ENCODE measurements at places on chromosomes 4 and X. TPM values are rescaled to one million over a fixed set of nuclear protein-coding genes. Genes with fewer than 3 reads are reported as not detected.

DNA sequence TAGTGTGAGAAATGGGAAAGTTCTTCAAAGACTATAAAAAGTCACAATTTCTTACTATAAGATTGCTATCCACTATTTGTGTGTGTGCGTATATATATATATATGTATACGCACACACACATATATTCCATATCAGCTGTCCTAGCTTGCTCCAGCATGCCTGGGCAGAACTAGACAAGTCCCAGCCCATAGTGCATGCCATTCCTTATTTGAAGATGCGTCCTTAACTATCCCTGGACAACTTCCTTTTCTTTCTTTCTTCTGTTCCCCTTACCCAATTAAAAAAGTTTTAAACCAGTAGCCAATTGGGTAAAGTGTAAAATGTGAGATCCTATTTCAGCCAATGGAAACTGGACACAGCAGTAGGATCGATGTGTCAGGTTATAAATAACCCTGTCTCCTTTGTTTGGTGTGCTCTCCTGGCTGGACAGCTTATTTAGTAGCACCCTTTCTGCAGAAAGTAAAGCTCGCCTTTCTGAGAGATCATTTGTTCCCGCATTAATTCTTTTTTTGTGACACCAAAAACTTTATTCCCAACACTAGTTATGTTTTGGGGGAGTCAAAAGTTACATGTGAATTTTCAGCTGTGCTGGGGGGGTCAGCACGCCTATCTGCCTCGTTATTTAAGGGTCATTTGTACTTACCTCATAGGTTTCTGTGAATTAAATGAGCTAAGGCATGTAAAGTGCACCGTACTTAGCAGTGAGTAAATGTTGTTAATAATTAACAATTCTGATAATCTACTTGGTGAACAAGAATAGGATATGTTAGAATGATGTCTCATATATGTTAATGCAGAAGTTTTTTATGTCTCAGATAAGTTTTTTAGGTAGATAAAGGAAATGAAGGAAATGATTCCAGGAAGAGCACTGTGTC is 40.9 kb downstream of the KDM6A start:
- H3K4me3 ChIP-seq = no peak overlapping the region
- H3K36me3 ChIP-seq = no peaks in the 10 kb centered on the region
- H3K4me1 ChIP-seq = peaks cover 27% of the 10 kb centered on the region
- no peaks in the 10 kb centered on the region for H3K27me3 ChIP-seq

- no peak overlapping the region for H3K27ac ChIP-seq
- no peaks in the 10 kb centered on the region for H3K27me3 ChIP-seq
- no peak for DNase-seq
Observed at GRCh38 chr4:154082760-154083535, 294.1 kb upstream of the SFRP2 start.

Gene ASB9
- 0.87 TPM for total RNA-seq

Gene UGT2B10
- total RNA-seq = not detected

DNA sequence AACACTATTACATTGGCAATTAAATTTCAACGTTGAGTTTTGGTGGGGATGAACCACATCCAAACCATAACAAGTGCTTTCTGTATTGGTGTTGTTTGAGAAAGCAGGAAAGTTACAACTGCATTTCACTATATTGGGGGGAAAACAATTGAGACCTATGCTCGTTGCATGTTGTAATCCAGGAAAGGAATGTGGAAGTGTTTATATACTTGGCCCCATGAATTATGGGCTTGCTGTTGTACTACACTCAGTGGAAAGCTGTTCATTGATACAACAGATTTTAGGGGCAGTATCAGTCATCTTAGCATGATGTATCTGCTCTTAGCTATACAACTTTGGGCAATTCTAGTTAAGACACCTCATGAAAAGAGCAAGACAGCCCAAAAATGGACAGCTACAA is 52.4 kb downstream of the KLHL5 start:
- no peak overlapping the region for H3K4me3 ChIP-seq
- H3K4me1 ChIP-seq = no peaks in the 10 kb centered on the region
- no peaks in the 10 kb centered on the region for H3K36me3 ChIP-seq
- no peaks in the 10 kb centered on the region for H3K27me3 ChIP-seq

Gene CXCL8
- total RNA-seq = 0.98 TPM

Gene PNCK
- 3.6 TPM for total RNA-seq

Gene PTPN13
- 86.4 TPM for total RNA-seq

- H3K4me1 ChIP-seq = no peaks in the 10 kb centered on the region
- no peak overlapping the region for H3K27ac ChIP-seq
- no peak for DNase-seq
- no peak overlapping the region for H3K4me3 ChIP-seq
- H3K36me3 ChIP-seq = no peaks in the 10 kb centered on the region
Observed at GRCh38 chr4:134470544-134470943, 269.0 kb upstream of the PABPC4L start.

DNA sequence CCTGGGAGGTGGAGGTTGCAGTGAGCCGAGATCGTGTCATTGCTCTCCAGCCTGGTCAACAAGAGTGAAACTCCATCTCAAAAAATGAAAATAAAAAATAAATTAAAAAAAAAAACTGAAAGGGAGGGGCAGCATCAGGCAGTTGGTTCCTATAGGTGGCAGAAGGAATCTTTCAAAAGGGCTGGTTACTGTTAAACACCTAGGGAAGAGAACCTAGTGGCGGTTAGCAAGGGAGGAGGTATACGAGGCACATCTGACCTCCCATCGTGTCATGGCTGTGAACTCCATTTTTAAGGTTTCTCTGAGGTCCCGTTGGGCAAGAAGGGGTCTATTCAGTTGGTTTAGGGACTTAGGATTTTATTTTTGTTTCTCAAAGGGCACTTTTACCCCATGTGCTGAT is 150.1 kb downstream of the SLC7A11 start:
- no peak for DNase-seq
- no peak overlapping the region for H3K27ac ChIP-seq
- peaks cover 3% of the 10 kb centered on the region for H3K4me1 ChIP-seq
- no peak overlapping the region for H3K4me3 ChIP-seq
- H3K36me3 ChIP-seq = no peaks in the 10 kb centered on the region
- no peaks in the 10 kb centered on the region for H3K27me3 ChIP-seq

Gene IQCM
- not detected for total RNA-seq

DNA sequence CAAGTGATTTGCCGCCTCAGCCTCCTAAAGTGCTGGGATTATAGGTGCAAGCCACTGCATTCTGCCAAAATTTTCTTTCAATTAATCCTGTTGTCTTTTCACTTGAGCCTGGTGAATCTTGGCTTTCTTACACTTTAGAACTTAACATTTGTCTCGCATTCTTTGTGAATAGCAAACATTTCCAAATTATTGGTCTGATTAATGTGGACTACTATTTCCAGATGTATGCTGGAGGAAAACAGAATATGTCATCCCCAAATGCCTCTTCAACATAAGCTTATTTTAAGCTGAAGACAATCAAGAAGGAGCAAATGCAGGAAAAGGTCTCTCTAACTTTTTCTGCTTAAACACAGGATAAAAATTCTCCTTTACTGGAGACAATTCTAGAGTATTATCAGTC is 233.4 kb downstream of the PPP4R3C start:
- H3K27me3 ChIP-seq = no peaks in the 10 kb centered on the region
- H3K36me3 ChIP-seq = no peaks in the 10 kb centered on the region
- no peak overlapping the region for H3K4me3 ChIP-seq
- no peak overlapping the region for H3K27ac ChIP-seq
- no peaks in the 10 kb centered on the region for H3K4me1 ChIP-seq
- no peak for DNase-seq

Gene CFAP299
- total RNA-seq = 0.39 TPM

Gene MSANTD1
- total RNA-seq = 1.3 TPM

Gene HELT
- not detected for total RNA-seq

Gene MAGEA8
- not detected for total RNA-seq

DNA sequence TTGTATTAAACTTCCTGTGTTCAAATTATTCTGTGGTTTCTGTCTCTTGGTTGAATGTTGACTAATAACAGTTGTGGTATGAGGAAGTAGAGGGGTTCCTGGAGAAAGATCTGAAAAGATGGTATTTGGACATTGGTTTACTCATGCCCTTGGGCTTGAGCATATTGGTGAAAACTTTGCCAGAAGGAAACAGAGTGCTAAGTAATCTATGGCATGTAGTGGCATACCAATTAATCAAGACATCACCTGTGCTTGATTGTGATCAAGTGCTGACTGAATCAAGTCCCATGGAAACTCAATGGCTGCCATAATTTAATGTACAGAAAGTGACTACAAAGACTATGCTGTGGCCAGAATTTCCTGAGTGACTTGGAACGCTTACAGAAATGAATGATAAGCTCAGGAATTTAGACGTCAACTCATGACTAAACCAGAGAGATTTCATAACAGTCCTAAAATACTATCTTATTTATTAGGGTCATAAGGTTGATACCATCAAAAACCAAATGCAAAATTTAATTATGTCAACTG is 2062.9 kb downstream of the ARAP2 start:
- no peak overlapping the region for H3K27ac ChIP-seq
- no peaks in the 10 kb centered on the region for H3K4me1 ChIP-seq
- H3K36me3 ChIP-seq = no peaks in the 10 kb centered on the region
- H3K4me3 ChIP-seq = no peak overlapping the region

GRCh38 chr4:158778156-158778711 is 9.4 kb downstream of the FNIP2 start:
- no peak for DNase-seq
- H3K4me1 ChIP-seq = peaks cover 86% of the 10 kb centered on the region
- H3K4me3 ChIP-seq = no peak overlapping the region
- no peaks in the 10 kb centered on the region for H3K36me3 ChIP-seq
- H3K27me3 ChIP-seq = no peaks in the 10 kb centered on the region

Gene FRG1
- total RNA-seq = 38.1 TPM

Gene FRMPD3
- total RNA-seq = not detected

GRCh38 chr4:111213531-111213930 is 590.7 kb upstream of the PITX2 start:
- H3K27ac ChIP-seq = no peak overlapping the region
- no peak overlapping the region for H3K4me3 ChIP-seq
- no peak for DNase-seq
- H3K27me3 ChIP-seq = no peaks in the 10 kb centered on the region

DNA sequence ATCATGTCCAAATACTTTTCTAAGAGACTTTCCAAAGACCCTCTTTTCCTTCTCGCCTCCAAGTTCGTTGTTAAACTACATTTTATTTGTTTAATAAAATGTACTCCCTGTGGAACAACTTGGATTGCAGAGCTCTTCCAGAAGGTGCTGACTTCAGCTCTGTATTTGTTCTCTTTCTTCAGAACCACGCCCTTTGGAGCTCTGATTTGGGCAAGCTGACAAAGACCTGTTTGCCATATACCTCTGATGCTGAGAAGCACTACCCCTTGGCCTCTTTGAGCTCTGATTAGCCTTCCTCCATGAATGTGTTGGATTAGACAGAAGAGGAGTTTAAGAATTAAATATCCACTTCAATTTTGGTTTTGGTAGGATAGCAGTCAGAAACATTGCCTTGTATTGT is 815.1 kb upstream of the POU3F4 start:
- peak; percentile 6 for DNase-seq
- no peak overlapping the region for H3K4me3 ChIP-seq
- no peaks in the 10 kb centered on the region for H3K36me3 ChIP-seq

- H3K4me1 ChIP-seq = no peaks in the 10 kb centered on the region
- no peaks in the 10 kb centered on the region for H3K27me3 ChIP-seq
- H3K27ac ChIP-seq = no peak overlapping the region
- no peaks in the 10 kb centered on the region for H3K36me3 ChIP-seq
- no peak for DNase-seq
Observed at GRCh38 chrX:11349661-11350337, 56.6 kb downstream of the AMELX start.

DNA sequence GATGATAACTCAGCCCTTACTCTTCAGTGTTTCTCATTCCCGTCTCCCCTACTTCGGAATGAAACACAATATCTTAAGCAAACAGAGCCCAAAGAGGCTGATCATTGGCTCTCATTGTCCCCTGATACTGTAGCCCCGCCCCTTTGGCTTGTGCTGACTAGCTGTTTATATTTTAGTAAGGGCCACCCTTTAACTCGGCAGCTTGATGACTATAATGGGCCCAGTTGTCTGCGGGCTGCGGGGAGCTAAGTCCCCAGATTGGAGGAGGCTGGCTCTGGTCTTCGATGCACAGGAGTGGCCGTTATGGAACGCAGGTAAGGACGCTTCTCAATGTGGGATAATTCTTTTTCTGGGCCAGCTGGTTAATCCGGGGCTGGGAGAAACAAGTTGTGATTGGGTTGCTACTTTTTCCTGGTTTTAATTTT is at the start of gene TRIM2:
Gene TRIM2 (plus strand): TSS at position 197 of the 425 bp plus-strand sequence. CDS start 88 bp downstream, at position 285.
- H3K27ac ChIP-seq = peak within 1 kb of the TSS; percentile 77
- peaks cover 19% of the 10 kb centered on the region for H3K4me1 ChIP-seq

GRCh38 chrX:56812515-56813105 is 83.6 kb downstream of the NBDY start:
- DNase-seq = no peak
- no peak overlapping the region for H3K4me3 ChIP-seq
- H3K36me3 ChIP-seq = no peaks in the 10 kb centered on the region
- peaks cover 7% of the 10 kb centered on the region for H3K27me3 ChIP-seq
- H3K27ac ChIP-seq = peak overlapping the region; percentile 78

GRCh38 chrX:137646472-137646871 is 80.5 kb downstream of the ZIC3 start:
- DNase-seq = no peak
- no peak overlapping the region for H3K4me3 ChIP-seq
- no peak overlapping the region for H3K27ac ChIP-seq
- H3K36me3 ChIP-seq = no peaks in the 10 kb centered on the region

DNA sequence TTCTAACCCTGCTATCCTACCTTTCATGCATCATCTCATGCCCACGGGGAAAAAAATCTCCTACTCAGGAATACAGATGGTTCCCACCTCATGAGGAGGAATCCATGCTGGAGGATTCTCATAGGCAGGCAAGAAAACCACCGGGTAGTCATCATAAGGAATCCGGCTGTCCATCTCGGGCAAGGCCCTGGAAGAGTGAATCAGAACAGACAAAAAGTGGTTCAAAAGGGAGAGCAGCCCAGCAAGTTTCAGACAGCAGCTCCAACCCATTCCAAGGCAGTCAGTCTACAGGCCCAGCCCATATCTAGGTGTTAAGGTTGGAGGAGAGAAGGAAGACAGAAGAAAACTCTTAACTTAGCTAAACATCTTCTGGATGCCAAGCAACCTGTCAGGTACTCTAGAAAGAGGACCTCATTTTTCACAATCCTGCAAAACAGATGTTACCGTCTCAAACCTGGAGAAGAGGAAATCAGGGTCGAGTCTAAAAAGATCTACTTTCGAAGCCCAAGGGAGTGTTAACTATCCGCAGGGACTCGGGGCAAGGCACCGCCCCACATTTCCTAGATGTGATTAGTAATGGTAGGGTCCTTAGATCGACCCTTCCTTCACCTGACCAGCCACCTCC is 447 bp downstream of the PDZD11 start:
- no peaks in the 10 kb centered on the region for H3K4me1 ChIP-seq
- H3K4me3 ChIP-seq = peak overlapping the region; percentile 51
- H3K27me3 ChIP-seq = no peaks in the 10 kb centered on the region
- H3K36me3 ChIP-seq = no peaks in the 10 kb centered on the region
- no peak for DNase-seq

DNA sequence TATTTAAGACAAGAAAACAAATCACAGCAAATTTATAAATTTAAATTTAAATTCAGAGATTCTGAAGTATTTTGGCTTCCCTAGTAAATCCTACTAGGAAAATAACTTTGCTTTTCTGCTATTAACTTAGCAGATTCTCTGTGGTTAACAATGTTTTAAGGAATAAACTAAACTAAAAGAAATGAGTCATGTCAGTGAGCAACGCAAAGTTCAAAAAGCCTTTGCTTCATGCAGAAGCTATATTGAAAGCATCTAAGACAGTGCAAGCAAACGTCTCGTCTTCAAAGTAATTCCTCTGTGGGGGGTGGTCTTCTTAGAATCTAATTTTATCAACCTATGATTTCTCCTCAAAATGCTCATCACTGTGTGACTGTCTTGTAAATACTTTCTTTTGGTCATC is 30.1 kb downstream of the GABRB1 start:
- no peaks in the 10 kb centered on the region for H3K36me3 ChIP-seq
- no peaks in the 10 kb centered on the region for H3K27me3 ChIP-seq
- DNase-seq = no peak
- no peaks in the 10 kb centered on the region for H3K4me1 ChIP-seq
- no peak overlapping the region for H3K27ac ChIP-seq
- no peak overlapping the region for H3K4me3 ChIP-seq

All from tibial nerve (tissue), 4 donors.